Endothelial cell (in vitro differentiated cells): ENCODE measurements at places on chromosomes 5 and 9.

GRCh38 chr5:171409164-171410136 is 10.0 kb upstream of the FGF18 start:
- DNase-seq: no peak

DNA sequence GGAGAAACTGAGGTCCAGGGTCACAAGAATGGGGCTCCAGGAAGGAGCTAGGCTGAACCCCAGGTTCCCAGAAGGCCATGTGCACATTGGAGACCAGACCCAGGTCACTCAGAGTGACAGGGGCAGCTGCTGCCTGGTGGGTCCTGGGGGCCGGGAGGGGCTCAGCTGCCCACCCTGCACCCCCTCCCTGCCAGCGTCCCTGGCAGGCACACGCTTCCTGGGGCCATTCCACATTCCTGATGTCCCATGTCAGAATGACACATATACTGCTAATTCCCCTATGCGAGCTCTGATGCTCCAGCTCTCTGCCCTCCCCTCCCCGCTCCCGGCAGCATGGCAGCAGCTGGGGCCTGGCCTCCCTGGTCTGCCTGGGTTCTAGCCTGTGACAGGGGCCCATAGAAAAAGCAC is 14.0 kb downstream of the FGFR4 start:
- DNase-seq: no peak

DNA sequence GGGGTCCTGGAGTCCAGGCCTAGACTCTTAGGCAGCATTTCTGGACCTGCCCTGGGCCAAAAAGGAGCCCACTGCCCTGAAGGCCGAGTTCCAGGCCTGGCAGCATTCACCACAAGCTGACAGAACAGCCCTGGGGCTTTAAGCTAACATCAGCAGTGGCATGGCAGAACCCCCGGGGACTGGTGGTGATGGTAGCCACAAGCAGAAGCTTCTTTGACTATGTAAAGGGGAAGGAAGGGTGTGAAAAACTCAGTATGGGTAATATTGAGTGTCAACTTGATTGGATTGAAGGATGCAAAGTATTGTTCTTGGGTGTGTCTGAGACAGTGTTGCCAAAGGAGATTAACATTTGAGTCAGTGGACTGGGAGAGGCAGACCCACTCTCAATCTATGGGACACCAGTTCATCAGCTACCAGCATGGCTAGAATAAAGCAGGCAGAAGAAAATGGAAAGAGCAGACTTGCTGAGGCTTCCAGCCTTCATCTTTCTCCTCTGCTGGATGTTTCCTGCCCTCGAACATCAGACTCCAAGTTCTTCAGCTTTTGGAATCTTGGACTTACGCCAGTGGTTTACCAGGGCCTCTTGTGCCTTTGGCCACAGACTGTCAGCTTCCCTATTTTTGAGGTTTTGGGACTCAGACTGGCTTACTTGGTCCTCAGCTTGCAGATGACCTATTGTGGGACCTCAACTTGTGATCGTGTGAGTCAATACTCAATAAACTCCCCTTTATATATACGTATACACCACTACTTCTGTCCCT is 661.0 kb upstream of the C9orf72 start:
- DNase-seq: no peak

- DNase-seq: no peak
Observed at GRCh38 chr5:149824846-149825245, 94.7 kb downstream of the PPARGC1B start.

DNA sequence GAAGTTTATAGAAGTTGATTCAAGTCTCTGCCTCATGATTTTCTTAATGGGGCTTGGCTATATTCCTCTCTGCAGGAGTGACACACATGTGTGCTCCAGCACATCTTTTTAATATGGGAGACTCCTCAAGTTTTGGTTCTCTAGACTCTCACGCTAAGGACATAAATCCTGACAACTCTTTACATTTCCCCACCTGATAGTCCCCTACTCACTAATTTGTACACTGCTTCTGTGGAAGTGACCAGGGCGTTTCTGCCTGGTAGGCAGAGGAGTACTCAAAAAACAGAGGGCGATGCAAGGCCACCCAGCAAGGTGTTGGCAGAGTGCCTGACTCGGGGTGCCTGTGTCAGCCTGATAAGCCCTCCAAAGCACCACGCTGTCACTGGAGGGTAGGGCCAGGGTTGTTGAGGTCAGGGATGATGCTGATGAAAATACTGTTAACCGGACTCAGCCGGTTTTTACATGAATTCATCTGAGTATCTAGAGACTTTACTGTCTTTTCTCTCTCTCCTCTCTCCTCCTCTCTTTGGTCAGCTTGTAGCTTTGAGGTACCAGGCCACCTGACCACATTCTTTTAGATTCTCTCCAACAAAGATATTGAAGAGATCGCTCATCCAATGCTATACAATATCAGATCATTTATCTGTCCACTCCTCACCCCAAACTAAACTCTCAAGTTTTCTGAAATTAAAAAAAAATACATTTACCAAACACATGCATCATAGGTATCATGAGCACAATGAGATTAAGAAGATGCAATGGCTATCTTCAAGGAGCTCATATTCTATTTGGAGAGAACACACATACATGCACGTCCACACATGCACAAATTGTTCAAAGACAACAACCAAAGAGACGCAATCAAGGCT is 205.2 kb downstream of the PIK3R1 start:
- no peak for DNase-seq

DNA sequence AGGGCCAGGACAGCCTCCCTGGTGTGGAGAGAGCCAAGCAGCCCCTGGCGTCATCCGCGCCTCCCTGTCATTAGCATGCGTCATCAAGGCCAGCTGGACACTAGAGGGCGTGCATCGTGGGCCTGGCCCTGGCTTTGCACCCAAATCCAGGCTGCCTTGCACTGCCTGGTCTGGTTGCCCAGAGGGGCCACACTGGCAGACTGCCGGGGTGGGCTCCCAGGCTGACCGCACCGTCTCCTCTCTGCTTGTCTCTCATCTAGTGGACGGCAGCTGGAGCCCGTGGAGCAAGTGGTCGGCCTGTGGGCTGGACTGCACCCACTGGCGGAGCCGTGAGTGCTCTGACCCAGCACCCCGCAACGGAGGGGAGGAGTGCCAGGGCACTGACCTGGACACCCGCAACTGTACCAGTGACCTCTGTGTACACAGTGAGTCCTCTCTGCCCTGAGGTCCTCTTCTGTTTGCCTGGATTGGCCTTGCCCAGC is 29.0 kb downstream of the HK3 start:
- DNase-seq: peak; percentile 75

DNA sequence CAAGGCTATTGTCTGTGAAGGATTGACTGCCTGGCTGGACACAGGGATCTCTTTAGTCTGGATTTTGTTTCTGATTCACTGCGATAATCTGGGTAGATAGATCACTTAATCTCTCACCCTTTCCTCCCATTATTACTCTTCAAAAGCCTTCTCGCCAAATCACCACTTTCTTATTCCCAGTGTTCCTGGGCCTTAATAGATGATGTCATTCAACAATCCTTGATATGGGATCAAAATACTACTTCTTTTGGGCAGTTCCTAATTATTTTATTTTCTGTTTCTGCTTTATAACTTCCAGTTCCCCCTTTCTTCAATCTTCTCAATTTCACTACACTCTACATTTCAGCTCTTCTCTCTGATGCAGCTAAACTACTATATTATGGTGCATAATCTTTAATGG is 6.8 kb upstream of the CRHBP start:
- DNase-seq: no peak

- no peak for DNase-seq
Observed at GRCh38 chr5:1447671-1448361, 2.6 kb upstream of the SLC6A3 start.

DNA sequence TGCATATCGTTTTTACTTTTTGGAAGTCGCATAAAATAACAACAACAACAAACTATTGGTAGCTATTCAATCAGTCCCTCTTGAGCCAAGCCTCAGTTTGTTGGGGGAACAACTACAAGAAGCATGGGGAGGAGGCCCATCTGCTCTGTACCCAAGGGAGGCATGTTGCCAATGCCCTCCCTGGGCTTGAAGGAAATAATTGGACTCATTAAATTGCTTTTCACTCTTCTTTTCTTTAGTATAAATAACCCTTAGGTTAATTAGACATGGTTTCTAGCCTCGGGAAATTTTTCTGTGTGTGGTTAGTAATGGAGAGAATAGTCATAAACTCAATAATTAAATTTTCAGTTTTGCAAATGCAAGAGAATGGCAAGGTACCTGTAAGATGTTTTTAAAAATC is 500.7 kb downstream of the TLE4 start:
- DNase-seq: no peak

GRCh38 chr5:96614110-96614691 is 48.0 kb upstream of the CAST start:
- peak; percentile 55 for DNase-seq

- no peak for DNase-seq
Observed at GRCh38 chr9:18360005-18360404, 113.9 kb upstream of the ADAMTSL1 start.

DNA sequence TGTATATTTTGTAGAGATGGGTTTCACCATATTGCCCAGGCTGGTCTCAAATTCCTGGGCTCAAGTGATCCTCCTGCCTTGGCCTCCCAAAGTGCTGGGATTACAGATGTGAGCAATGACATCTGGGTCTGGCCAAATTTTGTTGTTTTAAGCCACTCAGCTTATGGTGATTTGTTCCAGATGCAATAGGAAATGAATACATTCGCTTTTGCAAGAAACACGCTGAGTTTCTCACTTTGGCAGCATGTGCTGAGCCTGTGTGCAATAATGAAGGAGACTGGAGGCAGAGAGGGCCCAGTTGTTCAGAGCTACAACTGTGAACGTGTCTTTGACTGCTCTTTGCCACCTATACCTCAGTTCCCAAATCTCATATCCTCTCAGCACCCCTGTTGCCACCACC is 56.4 kb downstream of the KIF4B start:
- no peak for DNase-seq

- no peak for DNase-seq
Observed at GRCh38 chr5:36646100-36646499, 39.7 kb downstream of the SLC1A3 start.

DNA sequence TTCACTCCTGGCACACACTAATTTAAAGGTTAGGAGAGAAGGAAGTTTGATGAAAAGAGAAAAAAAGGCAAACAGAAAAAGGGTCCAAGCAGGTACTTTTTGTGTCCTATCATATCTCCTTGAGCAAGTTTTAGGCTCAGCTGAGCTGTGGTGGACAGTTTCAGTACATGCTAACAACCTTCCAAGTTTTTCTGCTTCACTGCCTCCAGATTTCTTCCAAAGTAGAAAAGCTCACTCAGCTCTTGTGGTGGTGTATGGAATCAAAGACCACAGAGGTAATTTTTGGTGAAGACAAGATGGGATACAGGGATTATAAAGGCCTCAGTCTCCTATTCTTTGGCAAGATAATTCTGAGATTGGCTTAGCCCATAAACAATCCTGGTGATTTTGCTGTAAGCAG is 921.8 kb downstream of the NR2F1-AS1 start:
- no peak for DNase-seq

- no peak for DNase-seq
Observed at GRCh38 chr5:132019337-132019736, 7.9 kb upstream of the ACSL6 start.

DNA sequence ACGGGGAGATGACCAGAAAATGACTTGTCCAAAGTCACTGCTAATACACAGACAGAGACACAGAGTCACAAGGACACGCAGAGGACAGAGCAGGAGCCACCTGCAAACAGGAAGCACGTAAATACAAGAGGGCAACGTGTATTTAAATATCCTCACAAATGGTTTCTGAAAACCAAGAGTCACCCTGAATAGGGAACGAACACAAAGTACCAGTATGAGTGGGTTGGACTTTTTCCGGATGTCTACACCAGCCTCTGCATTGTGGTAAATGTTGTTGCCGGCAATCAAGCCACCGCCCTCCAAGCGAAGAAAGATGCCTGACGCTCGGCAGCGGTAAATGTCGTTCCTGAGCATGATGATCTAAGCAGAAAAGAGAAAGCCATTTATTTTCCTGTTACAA is 44.5 kb downstream of the FBXO10 start:
- DNase-seq: no peak

DNA sequence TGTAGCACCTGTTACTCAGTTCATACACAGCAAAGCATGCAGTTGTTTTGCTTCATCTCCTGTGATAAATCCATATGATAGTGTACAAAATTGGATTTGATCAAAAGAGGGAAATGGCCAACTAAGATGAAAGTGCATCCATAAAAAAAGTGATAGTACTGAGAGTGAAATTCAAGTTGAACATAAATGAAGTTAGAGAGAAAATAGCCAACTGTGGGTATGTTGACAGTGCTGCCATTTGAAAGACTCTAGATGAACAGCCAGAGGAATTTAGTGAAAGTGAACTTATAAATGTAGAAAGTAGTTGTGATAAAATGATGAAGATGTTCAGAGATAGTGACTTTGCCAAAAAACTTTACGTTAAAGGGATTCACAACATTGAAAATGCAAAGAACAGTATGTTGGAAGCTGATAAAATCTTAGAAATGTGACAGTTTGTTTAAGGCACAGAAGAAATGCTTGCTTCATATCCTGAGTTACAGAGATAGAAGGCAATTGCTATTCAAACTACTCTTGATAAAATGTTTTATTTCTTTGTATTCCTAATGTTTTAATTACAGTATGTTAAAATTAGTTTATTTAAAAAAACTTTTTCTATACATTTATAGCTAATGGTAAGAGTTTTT is 119.7 kb downstream of the DMXL1 start:
- no peak for DNase-seq

- DNase-seq: peak; percentile 61
Observed at GRCh38 chr5:157342822-157343402, 77.0 kb downstream of the CYFIP2 start.

GRCh38 chr5:12335938-12336337 is 431.7 kb upstream of the CTNND2 start:
- DNase-seq: no peak

DNA sequence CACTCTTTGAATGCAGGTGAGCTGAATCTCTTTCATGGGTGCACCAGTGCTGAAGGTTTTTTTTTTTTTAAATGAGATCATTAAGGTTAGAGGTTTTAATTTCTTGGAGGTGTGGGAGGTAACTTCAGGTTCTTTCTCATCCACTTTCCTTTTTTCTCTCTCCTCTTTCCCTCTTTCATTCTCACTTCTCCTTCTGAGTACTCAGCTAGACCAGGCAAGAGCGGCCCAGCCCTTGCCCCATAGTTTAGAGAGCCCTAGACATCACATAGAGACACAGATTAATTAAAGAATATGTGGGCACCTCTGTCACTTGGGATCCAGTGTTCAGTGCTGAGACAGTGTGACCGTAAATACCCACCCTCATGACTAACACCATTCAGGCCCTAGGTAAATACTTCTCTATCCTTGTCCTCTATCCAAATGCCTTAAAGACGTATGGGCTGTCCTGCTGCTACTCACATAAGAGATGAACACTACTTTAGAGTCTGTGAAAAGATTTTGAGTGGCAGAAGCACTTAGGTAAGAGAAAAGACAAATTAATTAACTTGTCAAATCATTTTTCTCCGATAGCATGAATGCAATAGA is 174.1 kb downstream of the TLE4 start:
- DNase-seq: no peak
